ENCODE measurements at places on chromosomes 5 and 9. TPM values are rescaled to one million over a fixed set of nuclear protein-coding genes. Genes with fewer than 3 reads are reported as not detected.

- DNase-seq, result no peak
Measured at GRCh38 chr5:83547161-83547560, 75.6 kb downstream of the VCAN start.

DNA sequence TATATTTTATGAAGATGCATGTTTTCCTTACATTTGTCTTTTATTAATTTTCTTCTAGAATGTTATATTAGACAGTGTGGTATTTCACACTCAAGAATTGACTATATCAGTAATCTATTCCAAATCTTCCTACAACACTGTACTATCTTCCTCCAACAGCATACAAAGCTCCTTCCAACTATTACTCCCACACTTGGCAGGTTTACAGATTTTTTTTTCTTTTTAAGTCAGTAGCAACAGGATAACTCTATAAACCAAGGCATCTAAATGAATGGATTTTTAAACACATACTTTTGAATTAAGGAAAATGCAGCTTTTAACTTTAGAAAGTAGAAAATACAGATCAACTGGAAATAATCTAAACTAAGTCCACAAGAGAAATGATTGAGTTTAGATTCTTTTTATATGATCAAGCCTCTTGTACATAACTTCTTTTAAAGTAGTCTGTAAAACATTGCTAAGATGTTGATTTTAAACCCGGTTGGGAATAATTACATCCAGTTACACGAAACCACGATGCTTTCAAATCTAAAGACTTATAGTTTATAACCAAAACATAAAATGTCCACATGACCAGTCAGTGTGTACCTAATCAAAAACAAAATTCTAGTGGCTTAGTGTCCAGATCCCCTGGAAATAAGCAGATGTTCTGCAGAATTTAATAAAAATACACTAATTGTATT is 281.6 kb downstream of the ADAMTS6 start:
- peak; percentile 21 for DNase-seq

DNA sequence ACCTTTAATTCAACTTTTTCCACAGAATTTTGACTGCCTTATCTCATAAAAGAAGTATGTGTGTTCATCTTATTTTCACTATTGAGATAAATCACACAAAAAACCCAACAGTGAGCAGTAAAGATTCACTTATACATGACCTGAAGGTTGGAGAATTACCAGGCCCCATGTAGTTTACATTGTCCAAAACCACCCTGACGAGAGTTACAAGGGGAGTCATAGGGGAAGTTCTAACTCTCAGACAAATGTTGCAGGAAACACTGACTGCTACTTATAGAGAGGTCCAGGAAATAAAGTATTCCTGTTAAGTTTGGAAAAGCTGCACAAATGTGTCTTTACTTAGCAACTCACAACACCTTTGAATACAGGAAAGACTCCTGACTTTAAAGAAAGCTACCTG is 14.1 kb downstream of the SPATA9 start:
- DNase-seq, result no peak

GRCh38 chr5:9699681-9700080 is 69.5 kb upstream of the TAS2R1 start:
- DNase-seq, result no peak

- DNase-seq, result no peak
Measured at GRCh38 chr9:32403567-32404260, 19.3 kb downstream of the ACO1 start.

- no peak for DNase-seq
Measured at GRCh38 chr5:123144096-123144495, 55.1 kb downstream of the PRDM6 start.

DNA sequence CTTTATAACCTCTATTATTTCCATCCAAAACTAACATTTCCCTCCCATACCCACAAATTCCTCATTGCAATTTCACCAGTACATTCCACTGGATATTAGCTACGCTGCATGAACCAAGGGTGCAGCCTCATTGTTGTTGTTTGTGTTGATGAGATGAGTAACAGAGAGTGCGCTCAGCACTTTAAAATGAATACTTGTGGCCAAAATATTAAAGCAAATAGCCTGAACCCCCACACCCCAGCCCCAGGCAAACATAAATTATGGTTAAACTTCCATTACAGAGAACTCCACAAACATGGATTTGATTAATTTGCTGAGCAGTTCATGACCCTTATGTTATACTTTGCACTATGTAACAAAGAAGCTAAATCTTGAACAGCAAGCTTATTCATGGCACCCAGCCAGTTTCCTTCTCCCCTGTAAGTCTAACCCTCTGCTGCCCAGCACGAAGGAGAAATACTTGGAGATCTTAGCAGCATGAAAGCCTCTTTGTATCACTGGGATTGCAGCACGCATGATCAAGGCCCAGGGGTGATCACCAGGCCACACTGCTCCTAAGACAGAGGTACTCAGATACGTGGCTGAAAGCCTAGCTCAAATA is 205.0 kb downstream of the DOCK8 start:
- peak; percentile 88 for DNase-seq

- no peak for DNase-seq
Measured at GRCh38 chr9:114629563-114630090, 18.5 kb downstream of the TMEM268 start.

DNA sequence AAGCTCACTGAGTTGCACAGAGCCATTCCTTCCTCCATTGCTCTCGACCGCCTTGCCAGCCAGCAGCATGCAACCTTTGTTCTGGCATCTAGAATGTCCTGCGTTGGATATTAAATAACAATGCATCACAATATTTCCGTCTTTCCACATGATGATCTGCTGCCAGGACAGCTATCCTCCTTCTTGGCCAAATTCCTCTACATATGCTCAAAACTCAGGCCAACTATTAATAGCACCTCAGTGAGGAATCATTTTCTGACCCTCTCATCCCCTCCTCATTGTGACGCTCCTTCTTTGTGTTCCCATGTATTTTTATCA is 128.6 kb downstream of the MYO10 start:
- DNase-seq, result no peak

- DNase-seq, result no peak
Measured at GRCh38 chr5:2832394-2832793, 80.9 kb upstream of the IRX2 start.

GRCh38 chr5:159420940-159421339 is 90.7 kb upstream of the IL12B start:
- DNase-seq, result no peak

DNA sequence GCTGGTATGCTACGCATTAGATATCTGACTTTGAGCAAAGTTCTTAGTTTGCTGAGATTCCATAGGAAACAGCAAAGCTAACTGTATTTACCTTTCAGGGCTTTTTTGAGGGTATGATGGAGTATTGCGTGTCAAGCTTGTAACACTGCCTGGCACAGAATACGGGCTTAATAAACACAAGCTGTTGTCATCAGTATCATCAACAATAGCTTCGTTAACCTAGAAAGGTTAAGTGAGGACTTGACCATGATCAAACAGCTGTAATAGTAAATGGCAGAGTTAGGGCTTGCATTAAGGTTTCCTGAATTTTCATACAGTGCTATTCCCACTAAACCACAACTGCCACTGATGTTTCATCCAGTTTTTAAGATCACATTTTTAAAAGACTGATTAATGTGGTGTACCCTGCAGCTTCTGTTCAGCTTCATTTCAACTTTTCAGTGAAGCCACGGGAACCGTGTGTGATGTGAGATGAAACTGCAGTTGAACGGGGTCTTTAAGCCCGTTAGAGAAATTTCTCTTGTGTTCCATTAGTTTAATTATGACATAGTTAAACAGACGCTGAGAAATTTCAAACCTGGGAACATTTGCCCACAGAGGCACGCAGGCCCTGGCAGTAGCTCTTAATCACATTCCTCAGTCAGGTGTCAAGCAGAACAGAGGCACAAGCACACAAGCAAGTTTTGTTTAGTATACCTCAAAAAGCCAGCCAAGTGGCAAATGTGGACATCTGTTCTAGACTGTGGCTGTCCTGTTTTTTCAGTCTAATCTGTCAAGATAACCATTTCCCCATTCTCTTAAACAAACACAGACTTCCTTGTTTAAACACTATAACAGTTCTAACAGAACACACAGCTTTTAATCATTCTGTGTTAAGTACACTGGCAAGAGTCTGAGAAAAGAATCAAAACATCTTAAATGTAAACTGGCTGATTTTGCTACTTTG is 147.1 kb downstream of the ZNF608 start:
- peak; percentile 70 for DNase-seq

DNA sequence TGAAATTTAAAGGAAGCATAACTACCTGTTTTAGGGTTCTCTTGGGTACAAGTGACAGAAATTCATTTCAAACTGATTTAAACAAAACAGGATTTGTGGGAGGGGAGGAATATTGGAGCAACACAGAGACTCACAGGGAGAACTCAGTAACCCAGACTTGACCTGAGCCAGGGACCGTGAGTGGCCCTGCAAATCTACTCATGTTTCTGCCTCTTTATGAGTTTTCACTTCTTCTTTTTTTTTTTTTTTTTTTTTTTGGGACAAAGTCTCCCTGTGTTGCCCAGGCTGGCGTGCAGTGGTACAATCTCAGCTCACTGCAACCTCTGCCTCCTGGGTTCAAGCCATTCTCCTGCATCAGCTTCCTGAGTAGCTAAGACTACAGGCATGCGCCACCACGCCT is 405.6 kb upstream of the ZNF608 start:
- no peak for DNase-seq

BARX1 gene
- total RNA-seq, result 60.3 TPM

PDLIM4 gene
- total RNA-seq, result not detected

CTXN3 gene
- total RNA-seq, result not detected

ZFP2 gene
- total RNA-seq, result 1.4 TPM

STC2 gene
- 0.89 TPM for total RNA-seq

CARD9 gene
- total RNA-seq, result 8.2 TPM

PRRX2 gene
- 0.87 TPM for total RNA-seq

ELAVL2 gene
- total RNA-seq, result not detected
